ENCODE measurements at places on chromosomes 2 and 18.
A peak's percentile ranks its signal among the peaks of the same experiment; 100 is the strongest.

GRCh38 chr2:227817850-227818674 lies 4.4 kb downstream of the CCL20 start:
- DNase-seq = peak; percentile 27

- DNase-seq = no peak
These were observed 7.7 kb upstream of the AMMECR1L start for GRCh38 chr2:127893494-127893893.

GRCh38 chr18:6672821-6673308 lies 56.7 kb upstream of the ARHGAP28 start:
- DNase-seq = no peak

DNA sequence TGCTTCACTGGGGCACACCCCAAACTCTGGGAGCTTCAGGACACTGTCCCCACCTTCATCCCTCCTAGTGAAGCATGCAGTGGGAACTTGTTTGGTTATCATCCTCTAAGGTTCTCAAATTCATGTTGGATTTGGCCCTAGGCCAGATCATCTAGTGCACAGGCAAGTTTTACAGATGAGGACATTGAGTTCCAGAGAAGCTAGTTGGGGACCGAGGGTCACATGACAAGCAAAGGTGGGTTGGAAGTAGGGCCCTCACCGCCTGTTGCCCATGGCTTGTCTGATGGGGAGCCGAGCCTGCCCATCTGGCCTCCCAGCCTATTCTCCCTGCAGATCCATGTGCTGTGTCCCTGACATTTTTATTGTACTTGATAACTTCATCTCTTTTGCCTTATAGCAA lies 2.8 kb downstream of the PRKCE start:
- DNase-seq = no peak

GRCh38 chr18:6885992-6886796 lies 156.7 kb downstream of the ARHGAP28 start:
- no peak for DNase-seq

Data from stimulated activated CD8-positive, alpha-beta memory T cell treated with anti-CD3 and anti-CD28 coated beads, Interleukin-4, amount 100 ng/mL, for 1 hour (primary cell).